Left ventricle myocardium superior (tissue), 1 donor: ENCODE measurements at places on chromosomes 16 and 17. TPM values are rescaled to one million over a fixed set of nuclear protein-coding genes. Genes with fewer than 3 reads are reported as not detected.
A peak's percentile ranks its signal among the peaks of the same experiment; 100 is the strongest.

Gene KRT27
- total RNA-seq, result not detected

DNA sequence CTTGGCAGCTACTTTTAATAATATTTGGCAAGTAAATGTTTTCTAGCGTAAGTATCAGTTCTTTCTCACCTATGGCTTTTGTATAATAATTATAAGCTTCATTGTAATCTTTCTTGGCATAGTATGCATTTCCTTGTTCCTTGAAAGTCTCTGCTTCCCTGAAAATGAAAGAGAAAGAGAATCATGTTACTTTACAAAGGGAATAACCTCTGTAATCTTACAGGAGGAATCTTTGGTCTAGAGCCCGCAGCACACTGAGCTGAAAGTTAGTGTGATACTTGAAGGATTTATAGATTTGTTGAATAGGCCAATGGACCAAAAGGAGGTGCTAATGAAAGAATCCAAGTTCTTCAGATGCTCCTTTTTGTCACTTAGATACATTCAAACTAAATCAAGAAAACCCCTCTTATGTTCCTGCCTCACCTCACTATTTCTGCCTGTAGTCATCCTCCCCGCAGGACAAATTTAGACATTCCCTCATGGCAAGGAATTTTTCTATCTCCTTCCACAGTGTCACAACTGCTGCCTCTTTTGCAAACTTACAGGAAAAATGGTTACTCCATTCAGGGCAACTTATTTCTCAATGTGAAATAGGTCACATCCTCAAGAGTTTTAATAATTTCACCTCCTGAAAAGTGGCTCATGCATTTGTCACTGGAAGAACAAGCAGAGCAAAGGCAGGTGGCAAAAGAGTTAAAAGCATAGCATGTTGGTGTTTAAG, 16.7 kb downstream of the DNAJC7 start:
- no peak for DNase-seq

DNA sequence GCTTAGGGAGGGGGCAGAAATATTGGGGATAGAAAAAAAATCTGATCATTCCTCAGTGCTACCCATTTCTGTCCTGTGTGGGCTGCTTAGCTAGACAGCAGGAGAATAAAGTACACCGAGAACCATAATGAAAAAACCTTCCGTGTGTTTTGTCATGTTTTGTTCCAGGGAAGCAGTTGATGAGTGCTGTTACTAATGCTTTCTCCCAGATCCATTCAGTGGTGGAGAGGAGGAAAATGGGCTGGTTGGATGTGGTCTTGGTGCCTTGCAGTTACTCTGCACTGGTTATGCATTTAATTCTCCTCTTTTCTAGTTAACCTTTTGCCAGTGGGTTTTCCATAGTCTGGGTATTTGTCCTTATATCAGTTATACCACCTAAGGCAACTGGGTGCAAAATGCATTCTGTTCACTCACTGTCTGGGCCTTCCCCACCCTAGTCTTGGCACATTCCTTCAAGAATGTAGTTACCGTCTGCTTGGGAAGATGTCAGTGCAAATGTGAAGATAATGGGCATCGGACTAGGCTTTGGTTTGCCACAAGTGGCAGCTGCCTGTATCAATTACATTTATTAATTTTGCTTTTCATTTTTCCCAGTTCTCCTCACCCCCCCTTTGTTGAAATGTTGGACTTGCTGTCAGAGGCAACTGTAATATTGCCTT, 9.3 kb upstream of the TBKBP1 start:
- DNase-seq, result no peak

GRCh38 chr17:71413935-71414334, 706.9 kb upstream of the SOX9 start:
- DNase-seq, result no peak

DNA sequence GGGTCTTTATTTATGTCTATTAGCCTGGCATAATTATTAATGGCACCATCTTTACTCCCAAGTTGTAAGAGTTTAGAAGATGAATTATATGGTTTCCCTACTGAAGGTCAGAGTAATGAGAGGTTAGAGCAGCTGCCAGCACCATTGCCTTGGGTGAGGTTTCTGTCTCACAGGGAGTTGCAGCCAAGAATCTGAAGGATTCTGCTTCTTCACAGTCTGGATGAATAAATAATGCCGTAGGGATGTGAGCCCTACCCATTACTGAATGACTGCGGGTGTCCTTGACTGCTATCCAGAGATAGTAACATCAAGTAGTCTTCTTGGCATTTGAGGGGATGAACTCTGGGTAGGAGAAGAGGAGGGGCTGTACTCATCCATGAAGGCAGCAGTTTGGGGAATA, 52.8 kb upstream of the SMIM36 start:
- DNase-seq, result no peak

GRCh38 chr17:40399185-40399584, 18.5 kb downstream of the TOP2A start:
- DNase-seq, result no peak

DNA sequence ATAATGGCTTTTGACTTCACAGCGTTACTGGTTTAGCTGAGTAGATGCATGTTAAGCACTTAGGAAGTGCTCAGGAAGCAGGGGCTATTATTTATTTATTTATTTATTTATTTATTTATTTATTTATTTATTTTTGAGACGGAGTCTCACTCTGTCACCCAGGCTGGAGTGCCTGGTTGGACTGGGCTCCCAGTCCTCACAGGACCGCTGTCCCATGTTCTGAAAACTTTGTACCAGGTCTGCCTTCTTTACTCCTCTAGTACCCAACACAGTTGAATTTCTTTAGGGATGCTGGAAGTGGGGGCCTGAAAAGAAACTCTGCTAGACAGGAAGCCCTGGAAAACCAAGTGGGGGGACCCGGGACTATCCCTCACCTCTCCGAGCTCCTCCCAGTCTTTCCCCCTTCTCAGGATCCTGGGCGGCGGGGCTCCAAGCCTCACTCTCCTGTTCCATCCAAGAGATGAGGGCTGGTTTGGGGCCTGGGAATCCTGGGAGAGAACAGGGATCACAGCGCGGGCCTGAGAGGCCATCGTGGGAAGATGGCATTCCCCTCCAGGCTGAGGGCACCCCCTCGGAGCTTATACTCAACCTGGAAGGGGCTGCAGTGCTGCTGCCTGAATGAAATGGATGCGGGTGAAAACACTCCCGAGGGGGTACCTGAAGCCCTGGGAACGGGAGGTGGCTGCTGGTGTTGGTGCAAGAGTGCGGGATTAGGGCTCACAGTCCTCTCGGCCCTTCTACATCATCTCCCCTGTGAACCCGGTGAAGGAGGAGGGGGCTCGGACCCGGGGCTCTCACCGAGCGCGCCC, 674 bp downstream of the ZNF688 start:
- peak; percentile 42 for DNase-seq

Gene ZG16B
- 0.37 TPM for total RNA-seq
